ENCODE measurements at places on chromosomes 13 and 19.

- DNase-seq = no peak
Measured at GRCh38 chr19:6744381-6745301, 5.2 kb downstream of the TRIP10 start.

DNA sequence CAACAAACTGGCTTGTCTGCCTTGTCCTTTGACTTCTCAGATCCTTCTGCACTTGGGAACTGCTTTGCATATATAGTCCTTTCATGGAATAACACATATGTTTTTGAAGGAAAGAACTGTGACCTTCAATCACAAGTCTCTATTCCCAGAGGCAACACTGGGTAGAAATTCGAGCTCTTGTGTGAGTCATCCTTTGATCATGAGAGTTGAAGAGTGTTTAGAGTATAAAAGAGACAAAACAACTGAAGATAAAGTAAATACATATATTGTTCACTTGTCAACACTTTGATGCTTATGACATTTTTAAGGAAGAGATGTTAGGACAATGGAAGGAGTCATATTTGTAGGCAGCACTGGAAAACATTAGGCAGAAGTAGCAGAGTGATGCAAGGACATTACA lies 5.2 kb upstream of the OR7A5 start:
- DNase-seq = no peak

DNA sequence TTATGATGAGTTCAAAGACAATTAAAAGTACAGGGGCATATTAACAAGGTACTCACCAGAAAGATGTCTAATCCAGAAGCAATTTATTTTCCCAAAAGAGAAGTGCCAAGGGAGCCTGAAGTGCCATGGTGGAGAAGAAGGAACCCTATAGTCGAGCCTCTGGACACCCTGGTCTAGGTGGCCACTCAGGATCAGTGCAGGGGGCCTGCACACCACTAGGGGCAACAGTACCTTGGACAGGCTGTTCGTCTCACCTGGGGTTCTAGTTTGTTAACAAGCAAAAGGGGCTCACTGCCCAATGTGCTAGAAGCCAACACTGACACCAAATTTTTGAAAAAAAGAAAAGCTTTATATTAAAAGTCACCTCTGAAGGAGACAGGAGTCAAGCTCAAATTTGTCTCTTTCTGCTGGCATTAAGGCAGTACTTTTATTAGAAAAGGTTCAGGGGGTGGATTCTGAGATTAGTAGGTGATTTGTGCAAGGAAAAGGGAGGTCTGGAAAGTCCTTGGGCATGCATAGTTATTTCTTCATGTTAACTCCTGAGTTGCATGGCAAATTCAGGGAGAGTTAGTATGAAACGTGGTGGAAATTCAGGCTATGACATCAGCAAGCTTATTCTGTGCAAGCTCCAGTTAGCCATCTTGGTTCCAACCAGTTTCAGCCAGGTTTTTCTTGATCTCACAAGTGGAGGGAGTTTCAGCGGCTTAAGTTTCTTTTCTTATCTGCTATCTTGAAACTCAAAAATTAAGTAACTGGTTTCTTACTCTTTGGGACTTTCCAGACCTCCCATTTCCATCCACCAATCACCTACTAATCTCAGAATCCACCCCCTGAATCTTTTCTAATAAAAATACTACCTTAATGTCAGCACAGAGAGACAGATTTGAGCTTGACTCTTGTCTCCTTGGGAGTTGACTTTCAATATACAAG lies 884 bp upstream of the CBY2 start:
- no peak for DNase-seq

GRCh38 chr19:30762651-30763050 lies 390.5 kb downstream of the ZNF536 start:
- no peak for DNase-seq

- DNase-seq = no peak
Measured at GRCh38 chr19:19458110-19458816, 52.8 kb downstream of the GATAD2A start.
